HuH-7 (cell line): ENCODE measurements at places on chromosomes 5 and 9.

GRCh38 chr9:105449081-105449480 lies 1.2 kb downstream of the FSD1L start:
- no peak for DNase-seq

DNA sequence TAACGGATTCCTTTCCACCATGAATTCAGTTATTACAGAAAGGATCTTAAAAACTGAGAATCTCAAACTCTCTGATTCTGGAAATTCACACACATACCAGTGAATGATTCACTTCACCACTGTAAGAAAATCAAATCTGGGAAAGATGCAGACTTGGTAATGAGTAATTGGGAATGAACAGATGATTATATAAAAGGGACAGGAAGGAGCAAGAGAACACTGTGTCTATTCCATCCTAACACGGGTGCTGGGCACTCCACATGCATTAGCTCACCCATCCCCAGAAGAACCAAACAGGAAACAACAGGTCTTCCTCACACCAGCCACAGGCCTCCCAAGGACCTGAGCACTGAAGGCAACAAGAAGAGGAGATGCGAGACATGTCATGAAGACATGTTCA lies 74.8 kb upstream of the ZNF622 start:
- DNase-seq: no peak

DNA sequence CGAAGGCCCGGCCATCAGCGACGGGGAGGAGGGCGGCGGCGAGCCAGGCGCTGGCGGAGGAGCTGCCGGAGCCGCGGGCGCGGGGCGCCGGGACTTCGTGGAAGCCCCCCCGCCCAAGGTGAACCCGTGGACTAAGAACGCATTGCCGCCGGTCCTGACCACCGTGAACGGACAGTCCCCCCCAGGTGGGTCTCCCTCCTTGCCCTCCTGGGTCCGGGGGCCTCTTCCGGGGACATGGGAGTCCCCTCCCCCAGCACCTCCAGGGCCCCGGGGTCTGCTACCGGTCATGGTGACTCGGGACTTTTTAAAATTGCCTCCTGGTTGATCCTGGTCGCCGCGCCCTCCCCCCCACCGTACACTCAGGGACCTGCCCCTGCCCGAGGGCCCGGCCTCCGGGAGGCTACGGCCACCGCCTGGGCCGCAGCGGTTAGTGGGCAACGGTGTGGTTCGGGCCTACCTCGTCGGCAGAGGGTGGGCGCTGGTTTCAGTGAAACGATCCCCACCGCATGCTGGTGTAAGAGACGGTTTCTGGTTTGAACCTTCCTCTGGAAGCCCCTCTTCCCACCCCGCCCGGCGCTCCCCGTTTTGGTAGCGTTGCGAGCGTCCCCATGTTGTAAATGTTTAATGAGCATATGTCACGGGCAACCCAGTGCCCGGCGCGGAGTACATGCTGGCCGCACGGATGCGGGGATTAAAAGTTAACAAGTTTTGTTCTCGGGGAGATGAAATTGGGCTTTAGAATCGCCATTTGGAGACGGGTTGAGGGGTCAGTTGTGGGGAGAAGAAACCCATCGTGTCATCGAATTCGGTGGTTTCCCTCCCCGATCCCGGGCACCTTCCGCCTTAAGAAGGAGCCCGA lies 1.1 kb downstream of the LARP1 start:
- DNase-seq: peak; percentile 61

- DNase-seq: peak; percentile 13
Observed at GRCh38 chr5:116137544-116138378, 52.9 kb downstream of the COMMD10 start.

GRCh38 chr9:1207686-1208085 lies 157.5 kb downstream of the DMRT2 start:
- no peak for DNase-seq

DNA sequence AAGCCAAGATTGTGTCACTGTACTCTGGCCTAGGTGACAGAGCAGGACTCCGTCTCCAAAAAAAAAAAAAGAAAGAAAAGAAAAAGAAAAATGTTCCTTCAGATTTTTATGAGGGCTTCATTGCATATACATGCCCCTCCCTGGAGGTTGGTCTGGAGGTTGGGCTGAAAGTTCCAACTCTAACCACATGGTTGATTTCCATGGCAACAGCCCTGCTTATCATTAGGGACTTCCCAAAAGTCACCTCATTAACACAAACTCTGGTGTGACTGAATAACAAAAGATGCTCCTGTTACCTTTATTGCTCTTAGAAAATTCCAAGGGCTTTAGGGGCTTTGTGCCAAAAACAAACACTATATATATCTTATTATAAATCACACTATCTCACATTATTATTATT lies 113.8 kb downstream of the TMC1 start:
- no peak for DNase-seq

- DNase-seq: no peak
Observed at GRCh38 chr5:94391996-94392395, 226.4 kb downstream of the KIAA0825 start.
